ENCODE measurements at places on chromosomes 1 and 21. TPM values are rescaled to one million over a fixed set of nuclear protein-coding genes. Genes with fewer than 3 reads are reported as not detected.

The MMP23B gene
- total RNA-seq: 0.94 TPM

The TMOD4 gene
- total RNA-seq: 1.0 TPM

DNA sequence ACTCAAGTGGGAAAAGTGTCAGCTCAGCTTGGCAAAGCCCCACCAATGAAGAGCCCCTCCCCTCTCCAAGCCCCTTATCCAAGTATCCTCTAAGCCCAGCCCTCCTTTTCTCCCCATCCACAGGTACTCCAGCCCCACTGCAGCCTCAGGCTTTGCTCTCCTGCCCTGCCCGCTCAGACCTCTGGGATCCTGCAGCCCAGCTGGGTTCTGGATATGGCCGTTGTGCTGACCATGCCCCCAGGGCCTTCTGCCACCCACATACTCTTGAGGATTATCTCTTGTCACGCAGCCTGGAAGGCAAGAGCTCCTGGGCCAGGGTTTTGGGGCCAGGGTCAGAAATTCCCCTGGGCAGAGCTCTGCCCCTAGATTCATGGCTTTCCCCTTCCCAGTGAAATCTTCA lies 4.7 kb downstream of the SHISA4 start:
- peaks cover 24% of the 10 kb centered on the region for H3K27me3 ChIP-seq
- peaks cover 8% of the 10 kb centered on the region for H3K4me1 ChIP-seq
- no peak overlapping the region for H3K4me3 ChIP-seq
- peaks cover 3% of the 10 kb centered on the region for H3K36me3 ChIP-seq

GRCh38 chr1:218812360-218812759 lies 361.3 kb upstream of the LYPLAL1 start:
- H3K27ac ChIP-seq: no peak overlapping the region
- no peak for DNase-seq
- no peaks in the 10 kb centered on the region for H3K36me3 ChIP-seq
- H3K27me3 ChIP-seq: no peaks in the 10 kb centered on the region

DNA sequence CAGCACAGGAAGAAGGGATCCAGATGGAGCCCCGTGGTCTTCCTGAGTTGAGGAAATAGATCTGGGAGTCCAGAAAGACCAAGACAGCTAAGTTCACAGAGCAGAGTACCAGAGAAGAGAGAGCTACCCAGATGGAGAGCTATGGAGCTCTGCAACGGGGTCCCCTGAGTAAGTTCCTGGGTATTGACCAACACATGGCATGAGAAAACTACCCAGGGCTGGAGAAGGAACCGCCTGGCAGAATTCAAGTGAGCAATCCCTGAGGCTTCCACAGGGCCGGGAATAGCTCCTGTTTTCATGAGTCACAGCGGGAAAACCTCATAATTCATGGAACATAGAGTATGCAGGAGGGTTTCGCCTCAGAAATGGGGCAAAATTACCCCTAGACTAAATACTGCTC lies 19.7 kb downstream of the STPG1 start:
- peaks cover 14% of the 10 kb centered on the region for H3K4me1 ChIP-seq
- H3K4me3 ChIP-seq: no peak overlapping the region
- H3K36me3 ChIP-seq: peaks cover 3% of the 10 kb centered on the region
- DNase-seq: no peak
- H3K27me3 ChIP-seq: no peaks in the 10 kb centered on the region
- H3K27ac ChIP-seq: no peak overlapping the region

Data from activated T-helper 2 cell treated with anti-CD3 and anti-CD28 coated beads, Interferon-gamma antibody, Interleukin-2, Interleukin-4, amounts not matched to agents 10 μg/mL and 5 μg/mL and 100 μg/mL, durations not matched to agents 14 hours and 24 hours and 36 hours (primary cell).